ENCODE measurements at places on chromosomes 3 and 15.

- no peak for DNase-seq
Measured at GRCh38 chr15:27770086-27770607, 329.0 kb downstream of the OCA2 start.

GRCh38 chr3:48702320-48702920 lies 14.6 kb downstream of the IP6K2 start:
- DNase-seq = no peak

- no peak for DNase-seq
Measured at GRCh38 chr3:131242201-131242600, 139.4 kb upstream of the NUDT16 start.

DNA sequence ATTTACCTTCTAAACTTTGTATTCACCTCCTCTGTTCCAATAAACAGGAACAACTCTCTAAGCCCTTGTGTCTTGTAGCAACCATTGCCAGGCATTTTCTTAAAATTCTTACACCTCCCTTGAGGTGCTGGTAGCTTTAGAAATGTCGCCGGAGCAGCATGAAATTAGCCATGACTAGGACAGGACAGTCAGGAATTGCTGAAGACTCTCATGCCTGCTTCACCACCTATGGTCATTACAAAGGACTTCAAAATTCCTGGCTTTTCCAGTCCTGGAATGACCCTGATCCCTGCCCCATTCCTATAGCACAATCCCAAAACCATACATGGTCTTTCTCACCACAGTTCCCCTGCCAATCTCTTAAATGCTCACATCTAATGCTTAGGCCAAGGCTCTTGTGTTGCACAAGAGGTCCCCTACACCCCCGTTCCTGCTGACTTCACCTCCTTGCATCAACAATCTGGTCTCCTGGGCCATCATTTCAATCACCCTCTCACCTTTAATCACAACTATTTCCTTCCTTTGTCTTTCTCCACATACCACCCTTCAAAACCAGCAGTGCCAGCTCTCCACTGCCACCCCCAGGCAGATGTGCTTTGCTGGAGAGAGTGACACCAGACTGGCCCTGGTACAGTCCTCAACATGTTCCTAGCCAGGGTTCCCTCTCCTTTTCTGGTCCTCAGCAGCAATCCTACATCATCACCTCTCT lies 113.2 kb upstream of the TJP1 start:
- no peak for DNase-seq

DNA sequence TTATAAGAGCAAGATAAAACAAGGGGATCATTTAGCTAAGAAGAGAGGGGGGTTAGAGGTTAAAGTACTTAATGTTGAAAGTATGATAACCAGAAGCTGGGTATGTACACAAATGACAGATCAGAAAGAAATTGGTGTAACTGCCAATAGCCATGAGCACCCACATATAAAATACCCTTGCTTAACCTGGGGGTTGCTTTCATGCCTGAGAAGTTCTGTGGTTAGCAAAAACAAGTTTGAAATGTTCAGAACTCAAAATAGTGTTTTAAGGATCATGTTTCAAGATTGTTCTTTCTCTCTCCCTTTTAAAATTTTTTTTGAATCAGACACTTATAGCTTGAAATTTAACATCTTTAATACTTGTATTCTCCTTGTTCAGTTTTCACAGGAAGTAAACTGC lies 321.4 kb upstream of the GBE1 start:
- DNase-seq = no peak

GRCh38 chr15:86690566-86690965 lies 610.9 kb downstream of the AGBL1 start:
- DNase-seq = no peak

DNA sequence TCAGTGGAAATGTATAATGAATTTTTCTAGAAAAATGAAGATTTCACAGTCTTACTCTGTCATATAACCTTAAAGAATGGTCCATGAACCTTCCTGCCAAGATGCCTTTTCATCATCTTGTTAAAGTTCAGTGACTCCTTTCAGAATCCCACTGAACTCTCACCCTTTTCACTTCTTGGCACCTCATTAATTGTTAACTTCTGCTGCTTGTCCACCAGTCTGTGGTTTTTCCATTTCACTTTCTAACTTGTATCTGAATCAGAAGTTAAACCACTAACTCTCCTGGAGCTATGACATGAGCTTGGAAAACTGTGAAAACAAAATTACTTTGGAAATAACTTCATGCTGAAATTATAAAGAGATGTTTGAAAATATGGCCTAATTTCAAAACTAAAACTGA lies 281.2 kb upstream of the ALCAM start:
- DNase-seq = no peak

- peak; percentile 20 for DNase-seq
Measured at GRCh38 chr15:25789211-25789610, 73.9 kb downstream of the ATP10A start.

- no peak for DNase-seq
Measured at GRCh38 chr3:123798550-123798949, 85.6 kb downstream of the MYLK start.

DNA sequence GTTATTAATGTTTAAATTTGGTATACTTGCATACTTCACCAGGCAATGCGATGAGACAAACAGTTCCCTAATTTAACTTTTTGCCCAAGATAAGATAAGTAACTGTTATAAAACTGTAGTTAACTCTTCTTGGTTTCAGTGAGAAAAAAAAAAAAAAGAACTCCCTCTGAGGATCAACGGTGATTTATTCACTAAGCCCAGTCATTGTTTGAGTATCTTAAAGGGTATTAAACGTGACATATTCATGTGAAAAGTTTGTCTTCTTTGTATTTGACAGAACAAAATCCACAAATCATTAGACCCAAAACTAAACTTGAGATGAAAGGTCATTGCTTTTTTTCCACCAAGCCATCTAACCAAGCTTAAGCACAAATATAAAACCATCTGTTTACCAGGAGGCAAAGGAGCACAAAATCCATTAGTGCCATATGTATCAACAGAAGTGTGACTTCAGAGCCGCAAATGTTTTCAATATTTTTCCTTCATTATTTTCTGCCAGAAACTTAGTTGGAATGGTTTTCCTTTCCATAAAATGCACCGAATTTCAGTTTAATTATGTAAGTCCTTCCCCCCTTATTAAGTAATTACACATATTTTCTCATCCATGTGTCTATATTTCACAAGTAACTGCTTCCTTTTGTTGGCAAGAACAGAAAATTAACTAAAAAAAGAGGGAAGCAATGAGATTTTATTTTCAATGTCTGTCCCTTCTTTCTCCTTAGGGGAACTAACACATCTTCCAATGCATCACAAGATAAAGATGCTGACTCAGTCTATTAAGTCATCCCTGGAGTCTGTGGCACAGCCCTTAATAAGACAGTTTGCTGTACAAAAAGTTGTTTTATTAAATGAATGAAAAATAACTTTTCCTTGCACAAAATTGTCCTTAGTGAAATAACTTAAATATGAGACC lies 92.2 kb upstream of the RAP2B start:
- peak; percentile 78 for DNase-seq

- no peak for DNase-seq
Measured at GRCh38 chr15:88089731-88090130, 166.8 kb downstream of the NTRK3 start.

DNA sequence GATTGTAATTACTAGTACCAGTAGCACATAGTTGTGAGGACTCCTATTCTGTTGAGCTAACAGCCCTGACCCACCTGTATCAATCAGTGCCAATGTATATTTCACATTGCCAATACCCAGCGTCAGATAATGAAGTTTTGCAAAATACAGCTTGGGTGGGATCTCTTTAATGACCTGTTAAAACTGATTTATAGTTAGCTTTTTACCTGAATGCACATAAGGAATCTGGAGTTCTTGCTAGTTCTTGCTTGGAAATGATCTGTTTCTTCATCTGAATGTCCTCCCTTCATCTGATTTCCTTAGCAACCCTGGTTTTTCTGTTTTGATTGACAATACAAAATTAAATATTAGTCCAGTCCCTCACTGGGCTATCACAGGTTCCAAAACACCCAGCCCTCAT lies 62.8 kb downstream of the LIPC start:
- DNase-seq = no peak

DNA sequence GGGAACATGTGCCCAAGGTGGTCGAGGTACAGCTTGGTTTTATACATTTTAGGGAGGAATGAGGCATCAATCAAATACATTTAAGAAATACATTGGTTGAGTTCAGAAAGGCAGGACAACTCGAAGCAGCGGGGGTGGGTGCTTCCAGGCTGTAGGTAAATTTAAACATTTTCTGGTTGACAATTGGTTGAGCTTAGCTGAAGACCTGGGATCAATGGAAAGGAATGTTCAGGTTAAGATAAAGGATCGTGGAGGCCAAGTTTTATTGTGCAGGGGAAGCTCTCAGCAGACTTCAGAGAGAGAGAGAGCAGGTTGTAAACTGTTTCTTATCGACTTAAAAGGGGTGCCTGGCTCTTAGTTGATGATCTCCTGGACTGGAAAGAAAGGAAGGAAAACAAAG lies 11.3 kb downstream of the CPN2 start:
- DNase-seq = no peak

DNA sequence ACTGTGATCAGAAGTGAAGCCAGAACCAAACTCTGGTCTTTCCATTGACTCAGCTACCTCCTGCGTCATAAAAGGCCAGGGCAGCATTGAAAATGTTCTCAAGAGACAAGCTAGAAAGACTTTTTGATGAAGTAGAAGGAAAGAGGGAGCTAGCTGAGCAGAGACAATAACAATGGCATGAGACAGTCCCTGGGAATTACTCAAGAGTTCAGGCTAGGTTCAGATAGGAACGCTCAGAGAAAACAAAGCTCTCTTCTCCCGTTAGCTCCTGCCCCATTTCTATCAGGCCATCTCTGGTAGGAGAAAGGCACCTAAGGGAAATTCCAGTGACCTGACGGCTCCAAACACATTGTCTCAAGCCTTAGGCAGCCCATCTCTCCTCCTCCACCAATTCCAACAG lies 7.0 kb upstream of the OXTR start:
- peak; percentile 92 for DNase-seq

GRCh38 chr3:108006881-108007331 lies 83.9 kb downstream of the CD47 start:
- DNase-seq = no peak

DNA sequence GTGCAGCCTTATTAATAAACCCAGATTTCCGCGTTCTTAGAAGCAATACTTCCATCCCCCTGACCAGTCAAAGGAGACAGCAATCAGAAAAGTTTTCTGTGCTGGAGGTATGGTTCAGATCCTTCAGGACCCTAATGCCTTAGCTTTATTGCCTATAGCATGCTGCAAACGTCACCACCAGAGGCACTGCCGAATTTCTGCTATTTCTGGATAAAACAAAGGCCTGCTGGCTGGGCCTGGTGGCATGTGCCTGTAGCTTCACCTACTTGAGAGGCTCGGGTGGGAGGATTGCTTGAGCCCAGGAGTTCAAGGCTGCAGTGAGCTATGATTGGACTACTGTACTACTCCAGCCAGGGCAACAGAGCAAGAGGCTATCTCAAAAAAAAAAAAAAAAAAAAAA lies 407.2 kb downstream of the FOXP1 start:
- no peak for DNase-seq

- no peak for DNase-seq
Measured at GRCh38 chr3:182795389-182795782, 2.1 kb downstream of the ATP11B start.

GRCh38 chr3:61663356-61664104 lies 102.2 kb downstream of the PTPRG start:
- no peak for DNase-seq

- DNase-seq = peak; percentile 58
Measured at GRCh38 chr3:55524565-55525244, 37.6 kb upstream of the WNT5A start.

GRCh38 chr15:68561901-68562300 lies 16.9 kb upstream of the CORO2B start:
- no peak for DNase-seq

GRCh38 chr3:25476639-25477038 lies 48.6 kb downstream of the RARB start:
- no peak for DNase-seq

- DNase-seq = no peak
Measured at GRCh38 chr3:46709157-46709654, 8.0 kb downstream of the TMIE start.

DNA sequence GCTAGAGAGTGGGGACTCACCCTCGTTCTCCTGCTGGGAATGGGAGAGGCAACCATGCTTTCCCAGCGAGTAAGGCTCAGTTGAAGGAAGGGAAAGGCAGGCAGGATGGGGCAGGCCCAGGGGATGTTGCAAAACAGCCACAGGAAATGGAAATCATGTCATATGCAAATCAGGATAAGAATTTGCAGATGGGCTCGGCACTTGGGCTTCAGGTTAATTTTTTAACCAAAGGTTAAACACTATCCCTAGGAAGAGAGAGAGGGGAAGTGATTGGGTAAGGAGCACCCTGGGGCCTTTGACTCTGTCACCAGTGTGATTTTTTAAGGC lies 14.6 kb upstream of the PLA2G4E start:
- DNase-seq = peak; percentile 11

GRCh38 chr3:89303701-89304100 lies 196.3 kb downstream of the EPHA3 start:
- peak; percentile 44 for DNase-seq

DNA sequence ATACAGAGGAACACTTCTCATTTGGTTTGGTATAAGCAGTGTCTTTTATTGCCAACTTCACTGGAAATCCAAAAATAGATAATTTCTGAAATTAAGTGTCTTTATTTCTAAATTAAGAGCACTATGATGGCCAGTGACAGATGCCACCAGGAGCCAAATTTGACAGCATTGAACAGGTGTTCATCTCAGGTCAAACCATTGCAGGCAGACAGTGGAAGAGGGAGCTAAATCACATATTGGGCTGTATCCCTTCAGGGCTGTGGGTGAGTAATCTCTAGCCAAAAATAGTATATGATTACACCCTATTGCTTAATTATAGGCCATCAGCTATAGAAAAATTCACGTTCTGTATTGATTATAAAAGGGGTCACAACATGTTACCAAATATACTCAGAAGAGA lies 457.7 kb downstream of the NAALADL2 start:
- no peak for DNase-seq

Data from IMR-90 (cell line).